SW 1271 (cell line): ENCODE measurements at places on chromosomes 7 and 10.

GRCh38 chr10:54800741-54801421 lies at the start of gene PCDH15:
TSS of gene PCDH15 (minus strand) at chr10:54801231. CDS start at chr10:54664262, 136,969 bp downstream.
- no peak for DNase-seq

DNA sequence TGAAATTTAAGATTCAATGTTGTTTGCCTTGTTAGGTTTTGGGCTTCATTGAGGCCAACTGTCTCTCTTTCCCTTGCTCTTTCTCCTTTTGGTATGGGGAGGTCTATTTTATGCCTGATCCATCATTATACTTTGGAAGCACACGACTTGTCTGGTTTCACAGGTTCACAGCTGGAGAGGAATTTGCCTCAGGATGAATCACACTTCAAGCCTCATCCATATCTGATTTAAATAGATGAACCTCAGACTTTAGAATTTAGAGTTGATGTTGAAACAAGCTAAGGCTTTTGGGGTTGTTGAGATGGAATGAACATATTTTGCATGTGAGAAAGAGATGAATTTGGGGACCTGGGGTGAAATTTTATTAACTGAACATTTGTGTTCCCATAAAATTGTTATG lies 150.5 kb upstream of the IGFBP3 start:
- no peak for DNase-seq

DNA sequence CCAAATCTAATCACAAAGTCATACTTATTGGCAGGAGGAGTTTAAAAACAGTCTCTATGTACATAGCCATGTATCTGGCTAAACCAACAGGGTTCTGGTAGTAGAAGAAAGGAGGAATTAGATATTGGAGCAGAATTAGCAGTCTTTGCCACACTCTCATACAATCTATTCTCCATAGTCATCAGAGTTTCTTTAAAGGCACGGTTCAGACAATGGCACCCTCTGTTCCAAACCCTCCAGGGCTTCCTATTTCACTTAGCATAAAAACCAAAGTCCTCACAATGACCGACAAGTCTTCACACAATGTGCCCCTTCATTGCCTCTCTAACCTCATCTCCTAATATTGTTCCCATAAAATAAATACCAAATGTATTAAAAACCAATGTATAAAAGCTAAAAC lies 12.7 kb downstream of the ZNF438 start:
- no peak for DNase-seq

DNA sequence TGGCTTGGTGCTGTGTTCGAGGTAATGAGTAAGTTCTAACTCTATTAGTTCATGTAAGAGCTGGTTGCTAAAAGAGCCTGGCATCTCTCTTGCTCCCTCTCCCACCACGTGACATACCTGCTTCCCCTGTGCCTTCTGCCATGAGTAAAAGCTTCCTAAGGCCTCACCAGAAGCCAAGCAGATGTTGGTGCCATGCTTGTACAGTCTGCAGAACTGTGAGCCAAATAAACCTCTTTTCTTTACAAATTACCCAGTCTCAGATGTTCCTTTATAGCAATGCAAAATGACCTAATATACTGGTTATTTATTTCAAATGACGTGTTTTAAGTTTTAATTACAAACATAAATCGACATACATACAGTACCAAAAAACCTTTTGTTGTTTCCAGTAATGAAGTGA lies 101.7 kb upstream of the DNAJC1 start:
- no peak for DNase-seq

GRCh38 chr7:13290975-13291374 lies 603.5 kb downstream of the ARL4A start:
- DNase-seq, result no peak

- DNase-seq, result no peak
These were observed 87.6 kb upstream of the AFAP1L2 start for GRCh38 chr10:114491933-114492332.

- DNase-seq, result no peak
These were observed 12.0 kb downstream of the SFTPD start for GRCh38 chr10:79936625-79937615.

GRCh38 chr10:101827919-101828600 lies 9.8 kb upstream of the OGA start:
- no peak for DNase-seq

- no peak for DNase-seq
These were observed 336.8 kb downstream of the TFEC start for GRCh38 chr7:115693779-115694178.

- DNase-seq, result no peak
These were observed 201.0 kb upstream of the ADARB2 start for GRCh38 chr10:1938317-1938716.

- DNase-seq, result no peak
These were observed 34.1 kb upstream of the KCNMA1 start for GRCh38 chr10:77671594-77672252.

GRCh38 chr10:43863270-43863669 lies 214.6 kb upstream of the ZNF32 start:
- no peak for DNase-seq

- no peak for DNase-seq
These were observed 184.3 kb downstream of the KIAA1217 start for GRCh38 chr10:24393201-24393600.

DNA sequence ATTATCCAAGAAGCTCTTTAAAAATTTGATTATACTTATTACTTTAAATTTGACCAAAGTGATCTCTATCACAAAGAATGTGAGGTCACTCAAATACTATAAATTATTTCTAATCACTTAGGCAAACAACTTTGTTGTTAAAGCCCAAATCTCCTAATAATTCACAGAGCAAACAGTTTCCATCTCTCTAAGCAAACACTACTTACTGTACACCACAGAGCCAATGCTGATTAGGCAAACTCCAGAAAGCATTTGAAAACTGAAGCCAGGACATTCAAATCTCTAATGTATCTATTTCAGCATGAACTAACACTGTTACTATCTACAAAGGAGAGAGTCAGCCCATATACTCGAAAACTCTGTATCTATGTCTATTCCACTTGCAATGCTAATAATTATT lies 107.1 kb downstream of the RNF32 start:
- no peak for DNase-seq

GRCh38 chr7:149005427-149006344 lies 22.6 kb downstream of the PDIA4 start:
- peak; percentile 16 for DNase-seq

DNA sequence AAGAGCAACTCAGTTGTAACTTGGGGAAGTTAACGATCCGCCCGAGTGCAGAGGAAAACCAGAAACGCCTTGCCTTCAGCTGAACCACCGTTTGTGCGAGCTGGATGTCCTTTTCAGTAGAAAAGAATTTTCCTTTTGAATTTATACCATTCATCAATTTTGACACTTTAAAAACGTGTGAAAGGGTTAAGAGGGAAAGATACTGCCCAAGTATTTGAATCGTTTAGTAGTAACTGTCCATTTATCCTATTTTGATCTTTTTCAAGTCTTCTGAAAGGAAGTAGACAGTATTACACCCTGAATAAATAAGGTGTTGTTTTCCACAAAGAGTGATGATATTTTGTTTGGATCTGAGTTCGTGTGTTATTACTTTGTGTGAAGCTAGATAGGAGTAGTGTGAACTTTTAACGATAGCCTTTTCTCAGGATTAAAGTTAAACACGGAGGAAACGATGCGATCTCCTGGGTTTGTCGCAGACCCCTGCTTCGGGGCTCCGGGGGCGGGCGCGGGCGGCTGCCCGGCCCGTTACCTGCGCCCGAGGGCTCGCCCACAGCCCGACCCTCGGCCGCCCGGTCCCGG lies 830 bp upstream of the BMI1 start:
- DNase-seq, result no peak

- DNase-seq, result no peak
These were observed 50.0 kb downstream of the SLC37A3 start for GRCh38 chr7:140348161-140348849.

- no peak for DNase-seq
These were observed 112.7 kb upstream of the JCAD start for GRCh38 chr10:30172091-30172490.

- DNase-seq, result no peak
These were observed 57.1 kb downstream of the LRRTM3 start for GRCh38 chr10:66982792-66983474.

- DNase-seq, result no peak
These were observed 77.2 kb downstream of the HIF1AN start for GRCh38 chr10:100612601-100613595.

DNA sequence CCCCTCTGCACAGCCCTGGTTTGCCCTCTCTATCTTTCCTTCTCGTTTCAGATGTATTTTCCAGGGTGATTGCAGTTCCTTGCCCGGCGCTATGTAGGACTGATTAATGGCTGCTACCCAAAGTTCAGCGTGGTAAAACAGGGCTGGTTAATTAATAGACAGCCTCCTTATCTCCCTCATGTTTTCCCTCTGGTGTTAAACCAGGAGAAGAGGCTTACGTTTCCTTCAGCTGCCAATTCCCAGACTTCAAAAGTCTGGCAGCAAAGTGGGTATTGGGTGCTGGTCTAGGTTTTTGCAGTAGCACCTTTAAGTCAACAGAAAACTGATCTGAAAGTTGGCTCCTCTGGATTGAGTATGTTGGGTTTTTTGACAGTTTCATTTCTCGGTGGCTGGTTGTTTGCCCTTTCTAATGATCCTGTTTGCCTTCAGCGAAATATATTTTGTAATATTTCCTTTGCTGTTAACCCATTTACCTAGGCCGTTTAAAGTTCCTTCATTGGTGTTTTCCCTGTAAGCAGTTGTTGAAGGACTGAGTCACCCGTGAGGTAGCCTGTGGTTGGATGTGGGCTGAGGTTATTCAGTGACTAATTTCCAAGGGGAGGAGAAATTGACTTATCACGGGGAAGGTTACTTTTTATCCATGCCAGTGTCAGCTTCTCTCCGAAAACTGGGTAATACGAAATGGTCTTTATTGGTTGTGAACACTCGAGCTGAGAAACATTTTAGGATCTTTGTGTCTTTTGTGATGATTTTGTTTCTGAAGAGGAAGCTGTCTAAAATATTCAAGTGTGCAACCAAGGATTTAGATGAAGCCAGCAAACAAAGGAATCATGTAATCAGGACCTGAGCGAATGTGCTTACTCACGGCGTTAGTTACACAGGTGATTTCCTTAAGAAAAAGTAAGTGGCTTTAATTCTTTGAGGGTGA lies 257.2 kb downstream of the KIAA1217 start:
- DNase-seq, result peak; percentile 24

GRCh38 chr10:114271779-114272167 lies 32.7 kb downstream of the VWA2 start:
- peak; percentile 33 for DNase-seq

GRCh38 chr7:87505557-87506245 lies 30.2 kb upstream of the ABCB4 start:
- no peak for DNase-seq

- no peak for DNase-seq
These were observed 625.1 kb upstream of the MKI67 start for GRCh38 chr10:128751284-128751683.

DNA sequence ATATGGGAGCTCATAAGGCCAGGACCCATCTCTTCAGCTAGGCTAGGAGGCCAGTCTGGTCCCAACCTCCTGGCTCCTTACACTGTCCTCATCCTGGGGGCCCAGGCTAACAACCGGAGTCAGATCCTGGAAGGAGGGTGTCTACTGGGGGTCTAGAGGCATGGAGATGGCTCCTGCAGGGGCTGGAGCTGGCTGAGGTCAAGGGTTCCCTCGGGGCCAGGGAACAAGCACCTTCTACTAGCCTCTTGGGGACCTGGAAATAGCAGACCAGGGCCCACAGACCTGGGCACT lies 37.2 kb downstream of the CLRN3 start:
- DNase-seq, result no peak

- DNase-seq, result no peak
These were observed 6.5 kb downstream of the ANLN start for GRCh38 chr7:36396150-36396549.
